Activated naive CD4-positive, alpha-beta T cell treated with anti-CD3 and anti-CD28 coated beads for 36 hours (primary cell): ENCODE measurements at places on chromosomes 12 and 14.
A peak's percentile ranks its signal among the peaks of the same experiment; 100 is the strongest.

- DNase-seq = no peak
These were observed 35.6 kb upstream of the VSX2 start for GRCh38 chr14:74203639-74204038.

DNA sequence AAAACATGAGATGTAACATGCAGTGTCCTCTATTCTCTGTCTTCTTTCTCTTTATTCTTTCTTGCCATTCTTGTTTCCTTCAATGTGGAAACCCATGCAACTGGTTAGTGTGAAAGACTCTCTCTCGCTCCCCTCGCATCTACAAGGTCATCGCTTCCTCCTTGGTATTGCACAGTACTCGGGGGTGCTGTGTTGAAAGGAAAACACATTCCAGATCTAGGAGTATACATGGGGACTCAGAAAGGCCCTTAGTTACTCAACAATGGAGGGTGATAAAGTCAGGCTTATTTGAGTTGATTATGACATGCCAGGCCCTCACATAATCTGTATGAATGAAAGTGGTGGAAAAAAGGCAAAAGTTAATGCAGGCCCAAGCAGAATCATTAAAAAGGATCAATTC is 75.5 kb upstream of the OVCH1 start:
- DNase-seq = no peak

GRCh38 chr14:91719839-91720238 is 12.0 kb downstream of the CATSPERB start:
- DNase-seq = no peak

DNA sequence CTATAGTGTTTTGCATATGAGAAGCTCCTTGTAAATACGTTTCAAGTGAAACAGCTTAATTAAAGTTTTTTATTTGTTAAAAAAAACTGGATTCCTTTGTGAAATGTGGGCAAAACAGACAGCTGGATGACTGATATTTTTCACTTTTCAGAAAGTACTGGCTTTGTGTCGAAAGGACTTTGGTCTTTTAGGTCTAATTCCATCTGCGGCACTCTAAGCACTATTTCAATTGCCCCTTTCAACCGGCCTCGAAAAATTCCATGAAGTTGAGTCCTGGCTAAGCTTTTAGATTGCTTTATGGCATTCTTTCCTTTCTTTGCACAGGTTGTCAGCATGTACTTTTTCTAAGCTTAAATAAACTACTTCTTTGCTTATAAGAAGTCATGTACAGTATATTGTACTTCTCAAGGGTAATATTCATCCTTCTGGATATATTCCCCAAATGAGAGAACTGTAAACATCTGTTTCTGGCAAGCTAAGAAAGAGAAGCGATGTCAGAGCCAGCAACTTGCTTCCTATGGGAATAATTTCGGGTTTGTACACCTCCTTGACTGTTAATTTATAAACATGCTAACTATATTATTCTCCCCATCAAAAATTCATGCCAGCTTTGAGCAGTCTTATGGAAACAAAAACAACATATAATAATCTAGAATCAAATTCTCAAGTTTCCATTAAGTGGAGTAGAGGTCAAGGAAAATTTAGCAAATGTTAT is 611.3 kb downstream of the ETNK1 start:
- no peak for DNase-seq

- no peak for DNase-seq
These were observed 4.4 kb downstream of the KRT76 start for GRCh38 chr12:52772772-52773171.

- no peak for DNase-seq
These were observed 274.1 kb downstream of the ADAMTS20 start for GRCh38 chr12:43277651-43278540.

DNA sequence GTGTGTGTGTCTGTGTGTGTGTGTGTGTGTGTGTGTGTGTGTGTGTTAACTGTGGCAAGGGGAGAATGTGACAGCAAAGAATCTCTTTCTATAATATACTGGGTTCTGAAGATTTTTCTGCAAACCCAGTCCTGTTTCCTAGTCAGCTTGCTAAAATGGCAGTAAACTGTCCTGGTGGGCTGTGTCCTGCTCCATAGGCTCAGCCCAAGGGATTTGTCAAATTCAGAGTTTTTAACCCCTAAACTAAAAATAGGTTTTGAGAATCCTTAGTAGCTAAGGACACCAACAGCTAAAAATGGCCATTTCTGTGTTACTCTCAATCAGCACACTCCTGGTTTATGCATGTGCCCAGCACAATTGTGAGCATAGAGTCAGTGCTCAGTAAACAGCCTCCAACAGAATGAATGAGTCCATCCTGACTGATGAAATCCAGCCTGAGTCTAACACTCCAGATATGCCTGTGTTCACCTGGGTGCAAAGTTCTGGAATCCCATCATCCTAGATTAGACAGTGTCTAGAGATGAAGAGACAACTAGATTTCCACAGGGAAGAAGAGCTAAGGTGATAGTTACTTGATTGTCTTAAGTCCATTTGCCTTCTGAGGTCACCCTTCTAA is 192.6 kb downstream of the TTC6 start:
- no peak for DNase-seq

DNA sequence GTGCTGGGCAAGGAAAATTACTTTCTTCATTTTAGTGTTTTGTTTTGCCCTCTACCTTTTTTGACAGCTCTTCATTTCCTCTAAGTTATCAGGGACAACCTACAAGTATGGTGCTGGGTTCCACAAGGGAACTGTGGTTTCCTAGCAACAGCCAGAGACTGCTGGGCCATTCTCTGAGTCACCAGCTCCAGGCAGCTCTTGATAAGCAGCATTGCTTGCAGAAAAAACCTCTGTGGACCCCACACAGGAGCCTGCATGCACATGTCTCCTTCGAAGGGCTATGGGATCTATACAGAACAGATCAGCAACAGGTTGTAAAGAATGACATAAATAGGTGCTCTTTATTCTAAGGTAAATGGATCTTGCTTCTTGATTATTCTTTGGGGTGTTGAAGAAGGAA is 81.0 kb upstream of the CCDC196 start:
- no peak for DNase-seq

GRCh38 chr12:26953447-26953846 is 15.2 kb downstream of the FGFR1OP2 start:
- no peak for DNase-seq

DNA sequence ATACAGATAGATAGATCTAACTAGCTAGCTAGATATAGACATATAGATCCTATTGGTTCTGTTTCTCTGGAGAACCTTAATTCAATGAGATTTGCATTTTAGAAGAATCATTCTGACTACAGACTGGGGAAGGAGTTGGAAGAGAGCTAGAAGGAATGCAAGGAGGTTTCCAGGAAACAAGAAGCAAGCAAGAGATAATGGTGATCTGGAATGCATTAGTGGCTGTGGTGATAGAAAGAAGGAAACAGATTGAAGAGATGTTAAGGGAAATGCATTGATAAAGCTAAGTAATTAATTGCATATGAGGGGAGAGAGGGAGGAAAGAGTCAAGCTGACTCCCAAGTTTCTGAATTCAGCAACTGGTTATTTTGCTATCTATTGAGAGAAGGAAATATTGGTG is 42.7 kb downstream of the DBX2 start:
- DNase-seq = no peak

DNA sequence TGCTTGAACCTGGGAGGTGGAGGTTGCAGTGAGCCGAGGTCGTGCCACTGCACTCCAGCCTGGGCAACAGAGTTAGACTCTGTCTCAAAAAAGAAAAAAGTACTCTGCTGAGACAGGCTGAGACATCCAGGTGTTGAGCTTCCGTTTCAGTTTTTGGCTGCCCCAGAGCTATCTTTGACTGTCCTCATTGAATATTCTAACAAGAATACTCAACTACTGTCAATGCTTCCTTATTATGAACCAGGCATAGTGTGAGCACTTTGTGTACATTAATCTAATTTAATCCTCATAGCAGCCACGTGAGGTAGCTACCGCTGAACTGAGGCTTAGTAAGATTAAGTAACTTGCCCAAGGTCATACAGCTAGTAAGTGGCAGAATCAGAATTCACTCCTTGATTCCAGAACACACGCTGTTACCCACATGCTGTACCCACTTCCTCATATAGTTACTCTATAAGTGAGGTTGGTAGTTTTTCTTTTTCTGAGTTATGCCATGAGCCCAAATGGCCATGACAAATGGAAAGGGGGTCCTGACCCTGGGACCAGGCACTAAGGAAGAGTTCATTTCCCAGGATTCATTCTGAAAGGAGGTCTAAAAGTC is 11.3 kb downstream of the ALDH1L2 start:
- no peak for DNase-seq

DNA sequence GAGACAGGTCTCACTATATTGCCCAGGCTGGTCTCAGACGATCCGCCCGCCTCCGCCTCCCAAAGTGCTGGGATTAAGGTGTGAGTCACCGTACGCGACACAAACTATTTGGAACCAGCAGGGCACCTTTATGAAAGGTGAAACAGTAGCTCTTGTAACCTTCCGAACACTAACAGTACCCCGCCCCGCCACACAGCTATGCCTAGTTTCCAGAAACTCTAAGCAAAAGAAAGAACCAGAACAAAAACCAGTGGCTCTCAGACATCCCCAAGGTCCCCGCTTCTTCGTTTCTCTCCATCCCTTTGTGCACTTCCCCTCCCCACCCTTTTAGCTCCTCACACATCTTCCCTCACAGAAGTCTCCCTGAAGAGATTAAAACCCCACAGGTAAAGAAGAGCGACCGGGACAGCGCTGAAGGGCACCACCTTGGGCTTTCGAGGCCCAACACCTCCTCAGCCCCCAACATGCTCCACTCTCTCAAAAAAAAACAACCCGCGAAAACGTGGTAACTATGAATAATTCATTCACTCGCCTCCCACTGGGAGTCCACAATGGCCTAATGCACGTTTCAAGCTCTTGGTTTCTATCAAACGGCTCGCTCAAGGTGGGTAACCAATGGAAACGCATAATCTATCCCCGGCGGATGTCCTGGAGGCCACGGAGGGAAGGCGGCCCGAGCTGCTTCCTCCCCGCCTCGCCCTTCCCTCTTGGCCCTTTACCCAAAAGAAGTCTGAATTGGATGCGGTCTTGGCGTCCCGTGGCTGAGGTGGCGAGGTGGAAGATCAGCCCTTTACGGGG is 877 bp downstream of the BAG5 start:
- DNase-seq = peak; percentile 59

GRCh38 chr12:49348781-49349180 is 2.1 kb downstream of the DNAJC22 start:
- DNase-seq = no peak

- DNase-seq = no peak
These were observed 77.8 kb upstream of the HSPB8 start for GRCh38 chr12:119100933-119101332.

DNA sequence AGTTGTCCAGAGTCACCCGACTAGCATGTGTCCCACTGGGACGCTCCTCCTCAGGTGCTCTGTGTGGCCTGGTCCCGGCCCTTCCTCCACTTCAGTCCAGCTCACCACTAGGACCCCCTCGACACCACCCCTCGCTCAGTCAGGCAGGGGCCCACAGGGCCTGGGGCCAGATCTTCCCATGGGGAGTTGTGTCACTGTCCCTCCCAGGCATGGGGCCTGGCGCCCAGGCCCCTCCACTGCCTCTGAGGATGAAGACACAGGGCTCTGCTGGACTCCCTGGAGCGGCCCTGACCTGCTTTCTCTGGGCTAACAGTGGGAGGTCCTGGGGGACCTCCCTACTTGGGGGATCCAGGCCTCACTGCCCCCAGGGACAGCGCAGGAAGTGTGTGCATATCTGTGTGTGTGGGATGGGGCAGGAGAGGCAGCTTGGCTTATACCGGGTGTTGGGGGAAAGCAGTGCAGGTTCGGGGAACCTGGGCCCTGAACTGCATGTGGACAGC is 43.8 kb downstream of the KRT80 start:
- DNase-seq = no peak

- DNase-seq = peak; percentile 38
These were observed 223.9 kb downstream of the PTPRO start for GRCh38 chr12:15546102-15546701.

DNA sequence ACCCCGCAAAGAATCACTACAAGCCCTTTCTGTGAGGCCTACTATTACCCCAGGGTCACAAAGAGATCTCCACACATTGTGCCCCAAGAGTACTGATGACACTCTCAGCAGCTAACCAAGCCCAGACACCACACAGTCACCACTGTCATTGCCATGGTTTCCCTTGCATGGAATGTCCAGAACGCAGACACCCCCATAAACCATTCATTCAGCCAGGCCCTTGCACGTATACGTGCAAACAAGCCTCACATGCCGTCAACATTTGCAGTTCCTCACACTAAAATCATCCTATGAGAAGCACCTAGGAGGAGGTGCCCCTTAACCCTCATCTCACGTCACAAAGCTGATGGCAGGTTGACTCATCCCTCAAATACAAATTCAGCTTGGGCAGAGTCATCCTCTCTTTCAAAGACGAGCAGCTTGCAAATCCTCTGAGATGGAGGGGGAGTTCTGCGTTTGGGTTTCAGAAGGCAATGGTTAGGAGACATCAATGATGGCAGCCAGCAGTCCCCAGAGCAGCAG is 17.1 kb upstream of the KRT77 start:
- DNase-seq = no peak

- no peak for DNase-seq
These were observed 80.9 kb upstream of the OTX2 start for GRCh38 chr14:56891226-56891625.

GRCh38 chr14:60356386-60356785 is 107.4 kb downstream of the PPM1A start:
- no peak for DNase-seq

GRCh38 chr12:117038023-117038680 is 61.1 kb downstream of the TESC start:
- no peak for DNase-seq

DNA sequence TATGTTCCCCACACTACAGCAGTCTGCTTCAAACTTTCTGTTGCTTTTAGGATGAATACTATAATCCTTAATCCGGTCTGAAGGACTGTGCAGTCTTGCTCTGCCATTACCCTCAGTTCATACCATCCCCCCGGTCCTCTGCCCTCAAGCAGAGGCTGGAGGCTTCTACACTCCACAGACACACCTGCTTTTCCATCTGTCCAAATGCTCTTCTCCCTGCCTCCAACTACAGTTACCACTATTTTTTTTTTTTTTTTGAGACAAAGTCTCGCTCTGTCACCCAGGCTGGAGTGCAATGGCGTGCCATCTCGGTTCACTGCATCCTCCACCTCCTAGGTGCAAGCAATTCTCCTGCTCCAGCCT is 19.3 kb upstream of the KCNH3 start:
- DNase-seq = no peak

DNA sequence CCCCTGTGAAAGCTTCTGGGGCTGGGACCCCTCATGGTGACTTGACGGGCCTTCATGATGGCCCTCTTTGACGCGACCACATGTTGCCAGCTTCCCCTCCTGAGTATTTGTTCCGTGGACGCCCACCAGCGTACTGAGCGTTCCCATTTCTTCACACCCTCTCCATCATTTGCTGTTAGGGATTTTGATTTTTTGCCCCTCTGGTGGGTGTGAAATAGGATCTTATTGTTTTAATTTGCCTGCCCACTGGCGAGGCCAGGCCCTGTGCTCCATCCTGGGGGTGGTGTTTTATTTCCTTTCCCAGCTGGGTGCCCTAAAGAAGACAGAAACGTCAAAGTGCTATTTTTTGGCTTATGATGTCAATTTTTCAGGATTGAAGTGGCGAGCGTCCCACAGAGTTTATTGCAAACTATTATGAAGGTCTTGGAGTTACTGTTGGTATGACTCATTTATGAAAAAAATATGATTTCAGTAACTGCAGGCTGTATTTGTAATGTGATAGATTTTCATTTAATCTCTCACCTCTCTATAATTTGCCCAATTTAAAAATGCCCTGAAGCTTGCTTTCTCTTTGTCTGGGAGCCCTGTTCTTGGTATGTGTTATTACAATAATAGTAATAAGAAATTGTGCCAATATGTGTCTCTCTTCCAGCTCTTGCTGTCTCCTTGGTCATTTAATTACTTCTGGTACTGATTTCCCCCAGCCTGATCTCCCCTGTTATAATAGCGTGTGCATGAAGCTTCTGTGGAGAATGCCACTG is 99.6 kb downstream of the SLC25A47 start:
- no peak for DNase-seq
